ENCODE measurements at places on chromosomes 11 and 22. TPM values are rescaled to one million over a fixed set of nuclear protein-coding genes. Genes with fewer than 3 reads are reported as not detected.

The HBE1 gene
- not detected for total RNA-seq

GRCh38 chr22:48819232-48819631, 1008.4 kb downstream of the BRD1 start:
- H3K4me3 ChIP-seq: no peak overlapping the region
- no peak overlapping the region for H3K27ac ChIP-seq
- H3K4me1 ChIP-seq: no peaks in the 10 kb centered on the region

DNA sequence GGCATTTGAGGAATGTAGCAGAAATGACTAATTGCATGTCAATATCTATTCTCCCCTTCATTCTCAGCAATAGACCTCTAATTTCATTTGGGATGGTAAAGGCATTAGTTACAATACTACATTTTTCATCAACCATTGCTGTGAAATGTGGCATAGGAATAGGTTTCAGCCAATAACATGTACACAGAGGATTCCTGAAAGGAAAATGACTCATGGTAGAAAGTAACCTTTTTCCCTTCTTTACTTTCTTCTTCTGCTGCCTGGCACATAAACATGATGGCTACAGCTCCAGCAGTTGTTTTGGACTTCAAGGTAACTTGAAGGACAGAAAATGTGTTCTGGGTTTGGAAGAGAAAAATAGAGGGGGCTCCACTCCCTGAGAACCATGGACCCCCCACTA, 231.8 kb upstream of the CTSC start:
- H3K27me3 ChIP-seq: peaks cover 7% of the 10 kb centered on the region
- no peak overlapping the region for H3K27ac ChIP-seq
- H3K36me3 ChIP-seq: no peaks in the 10 kb centered on the region
- H3K4me1 ChIP-seq: no peaks in the 10 kb centered on the region
- no peak overlapping the region for H3K4me3 ChIP-seq

DNA sequence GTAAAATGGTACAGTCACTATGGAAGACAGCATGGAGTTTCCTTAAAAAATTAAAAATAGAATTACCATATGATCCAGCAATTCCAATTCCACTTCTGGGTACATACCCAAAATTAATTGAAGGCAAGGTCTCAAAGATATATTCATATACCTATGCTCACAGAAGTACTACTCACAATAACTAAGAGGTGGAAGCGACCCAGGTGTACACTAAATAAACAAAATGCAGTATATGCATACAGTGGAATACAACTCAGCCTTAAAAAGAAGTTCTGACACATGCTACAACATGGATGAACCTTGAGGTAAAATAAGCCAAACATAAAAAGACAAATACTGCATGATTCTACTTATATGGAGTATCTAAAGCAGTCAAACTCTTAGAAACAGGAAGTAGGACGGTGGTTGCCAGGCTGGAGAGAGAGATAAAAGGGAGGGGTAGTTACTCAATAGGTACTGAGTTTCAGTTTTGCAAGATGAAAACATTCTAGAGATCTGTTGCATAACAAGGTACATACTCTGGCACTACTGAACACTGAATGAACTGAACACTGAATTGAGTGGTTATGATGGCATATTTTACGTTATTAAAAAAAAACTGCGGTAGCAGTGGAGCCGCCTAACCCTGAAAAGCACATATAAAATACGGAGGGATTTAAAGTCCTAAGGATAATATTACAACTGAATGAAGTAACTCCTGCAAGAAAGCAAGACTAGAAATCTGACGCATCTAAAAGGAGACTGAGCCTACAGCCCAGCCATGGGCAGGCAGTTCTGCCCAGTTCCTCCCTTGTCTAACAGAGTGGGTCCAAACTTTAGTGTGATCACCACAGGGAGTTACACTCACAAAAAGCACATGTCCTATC, 12.8 kb downstream of the DGCR2 start:
- peaks cover 45% of the 10 kb centered on the region for H3K4me1 ChIP-seq
- H3K36me3 ChIP-seq: peaks cover 8% of the 10 kb centered on the region
- no peaks in the 10 kb centered on the region for H3K27me3 ChIP-seq
- peak overlapping the region; percentile 59 for H3K4me3 ChIP-seq
